Stimulated activated CD8-positive, alpha-beta memory T cell treated with anti-CD3 and anti-CD28 coated beads, Interleukin-12 subunit alpha, Interleukin-12 subunit beta, amount 100 ng/mL, for 4 hours (primary cell): ENCODE measurements at places on chromosomes 7 and 10.

DNA sequence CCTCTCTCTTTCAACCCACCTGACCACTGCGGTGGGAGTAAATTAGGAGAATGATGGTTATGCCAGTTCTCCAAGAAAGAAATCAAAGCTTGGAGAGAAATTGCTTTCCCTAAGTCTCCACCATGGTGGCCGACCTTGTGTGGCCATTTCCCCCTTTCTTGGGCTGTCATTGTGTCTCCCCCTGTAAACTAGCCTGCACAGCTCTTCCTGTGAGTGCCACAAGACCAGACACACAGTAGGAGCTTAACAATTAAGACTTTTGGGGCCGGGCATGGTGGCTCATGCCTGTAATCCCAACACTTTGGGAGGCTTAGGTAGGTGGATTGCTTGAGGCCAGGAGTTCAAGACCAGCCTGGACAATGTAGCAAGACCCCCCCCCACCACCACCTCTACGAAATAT is 18.9 kb upstream of the LIMK1 start:
- no peak for DNase-seq

DNA sequence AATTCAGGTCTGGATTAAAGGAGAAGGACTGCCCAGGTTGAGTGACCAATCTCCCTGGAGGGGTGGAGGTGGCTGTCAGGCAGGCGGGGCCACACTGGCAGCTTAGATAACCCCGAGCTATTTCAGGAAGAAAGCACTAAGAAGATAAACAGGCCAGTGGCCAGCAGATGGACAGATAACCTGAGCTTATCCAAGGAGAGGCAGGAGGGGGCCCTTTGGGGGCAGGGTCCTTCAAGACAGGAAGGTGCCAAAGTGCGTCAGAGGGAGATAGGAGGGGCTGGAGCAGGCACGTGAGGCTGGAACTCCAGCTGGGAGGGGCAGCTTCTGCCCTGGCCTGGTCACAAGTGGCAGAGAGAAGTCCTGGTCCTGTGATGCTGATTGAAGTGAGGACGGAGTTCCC is 29.8 kb upstream of the PODXL start:
- DNase-seq, result no peak

DNA sequence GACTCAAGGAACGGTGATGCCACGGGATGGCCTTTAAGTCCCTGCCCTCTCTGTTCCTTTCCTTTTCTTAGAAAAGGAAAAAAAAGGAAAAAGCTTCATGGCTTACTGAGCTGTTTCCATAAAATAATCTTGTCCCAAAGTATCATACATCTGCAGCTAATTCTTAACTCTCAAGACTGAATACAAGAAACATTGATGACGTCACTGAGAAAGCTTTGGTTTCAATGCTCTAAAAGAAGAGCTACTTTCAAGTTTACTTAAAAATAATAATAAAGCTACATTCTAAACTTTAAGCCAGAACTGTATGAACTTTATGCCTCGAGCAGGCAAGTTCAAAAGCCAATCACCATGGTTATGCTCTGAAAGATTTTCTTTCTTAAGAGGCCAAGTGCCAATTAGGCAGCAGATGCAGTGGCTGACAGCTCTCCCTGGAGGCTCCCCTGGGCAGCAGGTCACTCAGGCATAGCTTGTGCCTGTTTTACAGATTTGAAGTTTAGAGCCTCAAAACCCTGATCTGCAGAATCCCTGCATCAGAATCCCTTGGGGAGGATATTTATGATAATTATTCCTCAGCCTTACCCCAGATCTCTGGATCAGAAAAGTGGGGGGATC is 165.0 kb downstream of the CHN2 start:
- DNase-seq, result no peak

DNA sequence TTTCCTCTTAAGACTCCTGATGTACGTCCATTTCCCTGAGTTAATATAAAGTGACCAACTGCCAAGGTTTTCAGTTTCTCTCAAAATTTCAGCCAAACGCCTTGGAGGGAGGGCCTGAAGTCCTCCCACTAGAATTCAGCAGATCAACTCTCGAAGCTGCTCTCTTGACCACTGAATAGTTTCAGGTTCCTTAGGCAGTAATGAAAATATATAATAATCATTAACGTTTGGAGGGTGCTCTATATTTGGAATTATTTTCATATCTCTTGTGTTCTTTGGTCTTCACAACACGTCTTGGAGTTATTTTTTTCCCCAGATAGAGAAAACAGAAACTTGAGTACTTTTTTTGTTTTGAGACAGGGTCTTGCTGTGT is 123.6 kb upstream of the SFMBT2 start:
- DNase-seq, result no peak

DNA sequence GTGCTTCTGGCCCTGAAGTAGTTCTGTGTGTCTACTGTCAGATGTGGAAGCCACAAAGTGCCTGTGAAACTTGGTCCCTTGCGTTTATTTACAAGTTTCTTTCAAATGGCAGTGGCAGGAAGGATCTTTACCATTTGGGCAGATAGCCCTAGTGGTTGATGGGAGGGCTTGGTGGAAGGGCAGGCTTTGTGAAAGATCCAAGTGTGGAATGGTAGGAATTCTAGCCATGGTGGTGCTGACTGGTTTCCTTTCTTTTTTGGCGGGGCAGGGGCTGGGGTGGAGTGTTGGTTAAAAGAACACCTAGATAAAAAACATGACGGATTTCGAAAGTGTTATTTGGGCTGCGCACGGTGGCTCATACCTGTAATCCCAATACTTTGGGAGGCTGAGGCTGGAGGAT is 27.0 kb downstream of the AUTS2 start:
- DNase-seq, result no peak

- no peak for DNase-seq
These were observed 90.0 kb downstream of the PROSER2 start for GRCh38 chr10:11913079-11913641.

GRCh38 chr10:58206251-58206650 is 61.4 kb downstream of the IPMK start:
- DNase-seq, result no peak

- DNase-seq, result no peak
These were observed 165.9 kb upstream of the PPP1R3A start for GRCh38 chr7:114084472-114085312.

- no peak for DNase-seq
These were observed 28.4 kb upstream of the CNPY1 start for GRCh38 chr7:155574556-155575290.

- no peak for DNase-seq
These were observed 39.2 kb upstream of the PPP1R3C start for GRCh38 chr10:91672021-91672608.

GRCh38 chr7:3179456-3179855 is 121.6 kb upstream of the SDK1 start:
- no peak for DNase-seq

DNA sequence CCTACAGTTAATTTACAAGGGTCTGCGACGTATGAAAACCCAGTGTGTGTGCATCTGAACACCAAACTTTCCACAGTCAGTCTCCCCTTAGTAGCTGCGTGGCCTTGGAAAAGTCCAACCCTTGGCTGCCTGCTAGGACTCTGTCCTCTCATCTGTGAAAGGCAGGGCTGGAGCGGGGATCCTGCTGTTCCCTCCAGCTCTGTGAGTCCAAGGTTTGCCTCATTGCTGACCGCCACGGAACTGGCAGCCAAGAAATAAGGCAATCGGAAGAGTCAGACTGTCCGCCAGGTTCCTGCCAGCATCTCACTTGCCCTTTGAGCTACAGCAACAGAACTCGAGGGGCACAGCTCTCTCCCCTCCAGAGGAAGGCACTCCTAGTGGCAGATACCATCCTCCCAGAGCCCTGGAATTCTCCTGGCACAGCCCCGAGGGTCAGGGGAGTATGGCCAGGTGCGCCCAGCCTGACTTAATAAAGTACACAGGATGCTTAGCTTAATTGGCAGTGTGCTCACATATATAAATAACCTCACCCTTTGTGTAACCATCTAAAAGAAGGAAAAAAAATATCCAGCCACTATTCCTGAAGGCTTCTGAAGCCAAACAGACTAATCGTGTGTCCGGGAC is 530.1 kb upstream of the FOXK1 start:
- DNase-seq, result no peak

DNA sequence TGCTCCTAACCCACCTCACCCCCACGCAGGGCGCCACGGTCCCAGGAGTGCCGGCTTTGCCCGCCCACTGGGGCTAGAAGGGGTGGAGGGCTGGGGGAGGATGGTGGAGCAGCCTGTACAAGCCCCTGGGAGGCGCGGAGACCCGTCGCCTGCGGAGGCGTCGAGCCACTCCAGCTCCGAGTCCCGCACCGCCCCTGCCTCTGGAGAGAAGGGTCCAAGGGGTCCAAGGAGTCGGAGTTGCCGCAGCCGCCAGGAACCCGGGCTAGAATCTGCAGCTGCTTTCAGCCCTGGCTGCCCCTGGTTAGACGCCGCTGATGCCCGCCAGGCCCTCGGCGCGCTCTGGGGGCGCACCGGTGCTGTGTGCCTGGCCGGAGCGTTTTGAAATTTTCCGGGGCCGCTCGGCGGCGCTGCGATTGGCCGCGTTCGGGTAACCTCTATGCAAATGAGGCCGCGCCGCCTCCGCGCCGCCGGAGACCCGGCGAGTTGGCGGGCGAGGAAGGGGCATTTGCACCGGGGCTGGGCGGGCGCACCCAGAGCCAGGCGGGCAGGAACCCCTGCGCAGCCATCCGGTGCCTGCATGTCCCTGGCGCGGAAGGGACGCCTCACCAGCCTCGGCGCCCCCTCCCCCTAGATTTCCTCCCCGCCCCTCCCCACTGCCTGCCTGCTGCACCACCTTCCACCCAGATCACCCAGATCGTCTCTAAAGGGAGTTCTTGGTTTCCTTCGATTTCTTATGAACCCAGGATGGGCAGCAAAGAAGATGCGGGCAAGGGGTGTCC is at the start of gene HMX2:
Gene HMX2, plus strand, starts transcription at position 502 of the 779 bp plus-strand sequence. Its CDS starts 243 bp downstream, at position 745.
- no peak for DNase-seq

DNA sequence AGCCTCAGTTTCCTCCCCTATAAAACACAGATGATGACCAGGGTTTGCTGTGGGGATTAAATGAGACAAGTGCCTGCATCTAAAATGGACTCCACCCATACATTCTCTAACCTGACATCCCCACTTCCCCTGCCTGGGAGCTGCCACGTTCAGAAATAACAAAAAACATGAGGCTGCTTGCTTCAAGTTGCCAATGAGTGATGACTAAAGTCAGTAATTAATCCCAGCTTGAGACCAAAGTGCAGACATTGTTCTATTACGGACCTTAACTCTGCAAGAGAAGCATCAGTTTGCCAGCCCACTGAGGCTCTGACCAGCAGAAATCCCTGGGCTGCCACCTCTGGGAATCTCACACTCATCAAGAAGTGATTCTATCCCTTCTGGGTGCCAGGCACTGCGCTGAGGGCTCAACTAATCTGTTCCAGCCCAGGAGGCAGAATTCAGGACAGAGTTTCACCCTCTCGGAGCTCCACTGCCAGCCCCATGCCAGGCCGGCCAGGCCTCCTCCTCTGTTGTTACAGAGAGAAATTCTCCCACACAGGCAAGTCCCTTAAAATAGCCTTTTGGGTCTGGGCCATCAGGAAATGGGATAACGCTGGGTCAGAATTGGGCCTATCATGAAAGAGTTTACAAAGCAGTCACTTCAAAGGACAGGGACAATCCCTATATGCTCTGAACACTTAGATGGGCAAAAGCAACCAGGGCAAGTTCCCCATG is 11.4 kb downstream of the SH3PXD2A start:
- DNase-seq, result no peak

- DNase-seq, result no peak
These were observed 287.8 kb upstream of the CDC14C start for GRCh38 chr7:48636391-48637015.

DNA sequence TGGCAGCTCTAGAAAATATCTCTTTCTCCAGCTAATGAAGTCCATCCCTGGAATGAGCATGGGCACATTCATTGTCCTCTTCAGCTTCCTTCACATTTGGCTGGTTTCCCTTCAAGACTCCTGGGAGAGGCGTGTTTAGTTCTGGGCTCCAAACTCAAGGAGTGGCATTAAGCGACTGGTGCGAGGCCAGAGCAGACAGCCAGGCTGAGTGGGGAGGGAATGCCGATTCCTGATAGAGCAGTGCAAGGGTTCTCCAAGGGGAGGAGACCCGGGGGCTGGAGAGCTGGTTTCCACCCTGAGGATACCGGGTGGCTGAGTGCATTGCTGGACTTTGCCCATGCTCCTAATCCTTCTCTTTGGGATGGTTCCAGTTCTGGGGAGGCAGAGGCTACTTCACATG is 372.1 kb downstream of the RPS24 start:
- no peak for DNase-seq

DNA sequence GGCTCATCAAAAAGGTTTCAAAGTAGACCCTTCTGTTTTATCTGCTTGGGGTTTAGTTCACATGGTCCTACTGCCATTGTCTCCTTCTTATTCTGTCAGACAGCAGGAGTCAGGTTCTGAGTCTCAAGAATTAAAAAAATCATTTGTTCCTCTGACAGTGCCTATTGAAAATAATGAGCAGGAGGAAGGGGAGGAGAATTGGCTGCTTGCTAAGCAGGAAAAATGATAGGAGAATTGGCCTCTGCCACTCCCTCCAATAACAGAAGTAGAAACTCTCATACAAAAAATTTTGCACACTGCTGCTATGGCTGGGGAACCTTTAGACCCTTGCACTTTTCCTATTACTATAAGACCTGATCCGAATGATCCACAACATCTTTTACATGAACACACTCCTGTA is 35.7 kb downstream of the OR13A1 start:
- no peak for DNase-seq

DNA sequence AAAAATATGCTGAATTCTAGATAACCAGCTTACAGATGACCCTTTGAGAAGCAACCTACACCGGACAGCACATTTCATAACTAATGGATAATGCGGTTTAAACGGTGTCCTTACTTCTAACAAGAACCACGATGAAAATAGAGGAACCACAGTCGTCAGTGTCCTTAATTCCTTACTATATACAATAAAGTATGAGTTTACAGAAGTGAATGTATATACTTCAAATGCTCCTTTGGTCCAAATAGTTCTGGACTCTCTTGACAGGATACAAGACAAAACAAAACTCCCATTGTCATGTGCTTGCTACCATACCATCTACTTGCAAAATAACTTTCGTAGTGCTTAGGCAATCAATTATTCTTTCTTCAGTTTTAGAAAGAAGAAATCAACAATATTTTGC is 2.4 kb downstream of the NAMPT start:
- no peak for DNase-seq

DNA sequence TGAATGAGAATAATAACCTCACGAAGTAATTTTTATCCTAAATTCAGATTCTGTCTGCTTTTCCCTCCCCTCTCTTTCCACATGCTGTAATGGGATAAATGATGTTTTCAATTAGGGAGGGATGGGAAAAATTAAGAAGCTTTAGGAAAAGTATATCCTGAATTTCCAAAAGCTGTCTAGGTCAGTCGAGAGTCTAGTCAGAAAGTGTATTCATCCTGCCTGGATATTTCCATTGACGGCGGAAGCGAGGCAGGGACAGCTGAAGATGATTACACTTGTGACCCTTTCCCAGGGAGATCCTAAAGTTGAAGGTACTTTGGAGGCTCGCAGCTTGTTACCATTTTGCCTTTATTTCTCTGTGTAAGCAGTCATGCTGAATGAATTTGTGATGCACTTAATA is 204.1 kb downstream of the ZNF365 start:
- no peak for DNase-seq

- DNase-seq, result no peak
These were observed 3.0 kb downstream of the BRI3 start for GRCh38 chr7:98284335-98285036.

- DNase-seq, result no peak
These were observed 34.0 kb downstream of the OAT start for GRCh38 chr10:124384591-124385190.
